ENCODE measurements at places on chromosomes 16 and 17.

GRCh38 chr17:49079840-49080663, 52.5 kb upstream of the B4GALNT2 start:
- DNase-seq, result no peak

- DNase-seq, result no peak
These were observed at the start of gene TMEM235 for GRCh38 chr17:78230996-78231935. TMEM235 (plus strand) TSS chr17:78231631; CDS start chr17:78232024, 393 bp downstream.

- no peak for DNase-seq
These were observed 39.1 kb downstream of the CENPV start for GRCh38 chr17:16314189-16314588.

- no peak for DNase-seq
These were observed 1.8 kb downstream of the TMEM95 start for GRCh38 chr17:7356756-7357155.

DNA sequence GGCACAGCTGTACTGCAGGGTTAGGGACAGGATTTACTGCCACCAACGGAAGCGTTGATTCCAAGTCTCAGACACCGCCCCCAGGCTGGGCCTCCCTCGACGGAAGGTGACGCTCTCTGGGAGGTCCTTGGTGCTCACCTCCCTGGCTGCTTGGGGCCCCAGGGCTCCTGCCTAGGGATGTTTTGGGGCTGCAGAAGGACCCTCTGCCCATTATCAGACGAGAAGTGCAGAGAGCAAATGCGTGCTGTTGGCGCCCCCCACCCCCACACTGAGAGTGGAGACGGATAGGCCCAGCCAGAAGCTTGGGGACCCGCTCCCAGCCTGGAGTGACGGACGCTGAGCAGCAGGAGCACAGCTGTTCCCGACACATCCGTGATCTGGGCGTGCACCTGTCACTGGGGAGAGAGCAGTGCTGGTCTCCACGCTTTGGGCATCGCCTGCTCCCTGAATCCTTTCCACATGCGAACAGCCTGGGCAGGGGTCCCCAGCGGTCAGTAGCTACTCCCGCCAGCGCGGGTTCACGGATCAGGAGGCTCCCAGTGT, 5.1 kb upstream of the SOX8 start:
- no peak for DNase-seq

DNA sequence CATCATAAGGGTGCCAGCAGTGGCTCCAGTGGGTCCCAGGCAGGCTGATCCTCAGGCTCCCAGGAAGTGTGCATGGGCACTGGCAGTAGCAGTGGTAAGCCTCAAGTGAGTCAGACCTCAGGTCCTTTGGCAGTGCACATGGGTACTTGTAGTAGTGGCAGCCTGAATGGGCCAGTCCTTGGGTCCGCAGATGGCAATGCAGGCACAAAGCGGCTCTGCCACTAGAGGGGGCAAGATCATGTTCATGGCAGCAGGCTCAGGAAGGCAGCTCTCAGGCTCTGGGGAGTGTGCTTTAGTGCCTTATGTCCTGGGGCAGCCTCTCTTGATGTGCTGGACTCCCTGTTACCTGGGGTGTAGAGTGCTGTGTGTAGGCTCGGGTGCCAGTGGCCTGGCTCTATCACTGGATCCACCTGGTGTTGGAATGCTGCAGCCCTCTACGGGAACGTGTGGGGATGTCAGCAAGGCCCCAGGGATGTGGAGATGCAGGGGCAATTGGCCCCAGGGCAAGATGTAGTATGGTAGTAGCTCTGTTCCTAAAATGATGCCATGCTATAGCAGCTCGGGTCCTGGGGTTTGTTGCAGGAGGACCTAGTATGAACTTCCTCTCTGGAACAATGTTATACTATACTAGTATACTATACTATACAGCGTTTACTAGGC, 11.0 kb downstream of the ACSM3 start:
- DNase-seq, result peak; percentile 70

GRCh38 chr17:79917902-79918484, 78.8 kb upstream of the CBX4 start:
- no peak for DNase-seq

DNA sequence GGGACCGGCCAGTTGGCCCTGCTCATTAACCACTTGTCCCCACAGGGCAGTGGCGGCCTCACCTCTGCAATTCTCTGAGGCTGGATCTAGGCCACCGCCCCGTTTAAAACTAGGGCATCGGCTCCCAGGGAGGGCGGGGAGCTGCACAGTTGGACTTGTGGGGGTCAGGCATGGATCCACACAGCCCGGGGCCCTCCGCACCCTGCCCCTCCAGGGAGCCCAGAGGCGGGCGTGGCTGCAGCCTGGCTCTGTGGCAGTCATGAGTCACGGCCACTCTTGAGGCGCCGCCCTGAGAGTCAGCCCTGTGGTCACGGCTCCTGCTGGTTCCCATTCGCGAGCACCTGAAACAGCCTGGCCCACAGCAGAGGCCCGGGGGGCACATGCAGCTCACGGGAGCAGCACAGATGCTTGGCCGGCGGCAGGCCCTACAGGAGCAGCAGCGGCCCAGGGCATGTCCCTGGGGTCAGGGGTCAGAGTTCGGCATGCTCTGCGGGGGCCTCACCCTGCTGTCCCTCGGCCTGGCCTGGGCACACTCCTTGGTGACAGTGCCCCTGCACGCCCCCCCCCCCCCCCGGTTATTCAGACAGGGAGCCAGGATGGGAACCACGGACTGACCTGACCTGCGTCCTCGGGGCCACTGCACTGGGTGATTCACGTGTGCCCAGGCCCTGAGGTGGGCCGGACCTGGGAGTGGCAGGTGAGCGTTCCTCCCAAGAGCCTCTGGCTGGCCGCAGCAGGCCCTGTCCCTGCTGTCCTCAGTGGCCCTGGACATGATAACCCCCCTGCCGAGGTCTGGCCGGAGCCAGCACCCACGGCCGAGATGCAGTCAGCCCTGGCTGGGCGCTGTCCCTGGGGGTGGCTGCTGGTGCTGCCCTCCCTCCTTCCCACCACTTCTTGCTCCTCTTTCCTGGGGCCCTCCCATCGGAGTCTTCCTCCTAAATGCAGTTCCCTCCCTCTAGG, 8.2 kb downstream of the CAPN15 start:
- DNase-seq, result no peak

- no peak for DNase-seq
These were observed 153.5 kb downstream of the VPS53 start for GRCh38 chr17:561116-561515.

- DNase-seq, result no peak
These were observed 48.3 kb upstream of the MAF start for GRCh38 chr16:79648826-79649225.

DNA sequence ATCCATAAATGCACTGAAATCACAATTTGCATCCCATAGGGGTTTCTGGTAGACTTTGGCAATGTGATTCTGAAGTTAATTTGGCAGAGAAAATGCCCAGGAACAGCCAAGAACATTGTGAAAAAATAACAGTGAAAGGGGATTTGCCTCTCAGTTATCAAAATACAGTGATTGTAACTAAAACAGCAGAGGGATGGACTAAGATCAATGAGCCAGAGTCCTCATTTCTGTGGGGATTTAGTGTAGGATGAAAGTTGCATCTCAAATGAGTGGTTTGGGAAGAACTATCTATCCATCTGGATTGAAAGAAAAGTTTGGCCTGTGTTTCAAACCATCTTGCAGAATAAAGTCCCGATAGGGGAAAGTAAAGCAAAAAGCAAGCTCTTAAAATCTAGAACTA, 28.1 kb downstream of the MYBBP1A start:
- no peak for DNase-seq

Data from HEK293T (cell line).